GM12878 (cell line): ENCODE measurements at places on chromosomes 5 and 9.

GRCh38 chr9:72203205-72203803, 54.1 kb downstream of the GDA start:
- no peak for DNase-seq

DNA sequence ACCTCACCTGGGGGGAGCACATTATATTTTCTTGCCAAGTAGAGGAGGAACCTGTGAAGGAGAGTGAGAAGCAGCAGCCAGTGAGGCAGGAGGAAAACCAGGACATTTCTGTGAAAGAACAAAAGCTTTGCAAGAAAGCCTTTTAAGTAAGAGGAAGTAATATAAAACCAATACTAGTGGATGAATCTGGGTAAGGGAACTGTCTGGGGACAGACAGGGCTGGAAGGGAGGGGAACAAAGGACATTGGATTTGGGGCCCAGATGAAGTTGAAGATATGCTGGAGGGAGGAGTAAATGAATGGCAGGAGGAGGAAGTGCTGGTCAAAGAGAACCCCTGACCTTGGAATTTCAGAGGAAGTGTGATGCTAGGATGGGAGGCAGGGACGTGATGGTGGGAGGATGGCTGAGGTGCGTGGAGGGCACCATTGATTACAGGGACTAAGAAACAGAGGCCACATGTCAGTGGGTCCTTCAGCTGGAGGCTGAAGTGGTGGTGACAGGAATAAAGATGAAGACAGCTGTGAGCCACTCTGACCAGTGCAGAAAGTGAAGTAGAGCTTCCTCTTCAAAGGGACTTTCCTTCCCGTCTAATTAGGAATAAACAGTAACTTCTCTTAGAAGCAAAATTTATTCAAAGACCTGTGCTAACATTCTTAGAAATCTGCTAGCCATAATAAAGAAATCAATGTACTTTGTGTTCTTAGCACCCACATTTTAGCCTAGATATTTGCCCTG, 43.5 kb upstream of the FABP6 start:
- DNase-seq, result no peak

DNA sequence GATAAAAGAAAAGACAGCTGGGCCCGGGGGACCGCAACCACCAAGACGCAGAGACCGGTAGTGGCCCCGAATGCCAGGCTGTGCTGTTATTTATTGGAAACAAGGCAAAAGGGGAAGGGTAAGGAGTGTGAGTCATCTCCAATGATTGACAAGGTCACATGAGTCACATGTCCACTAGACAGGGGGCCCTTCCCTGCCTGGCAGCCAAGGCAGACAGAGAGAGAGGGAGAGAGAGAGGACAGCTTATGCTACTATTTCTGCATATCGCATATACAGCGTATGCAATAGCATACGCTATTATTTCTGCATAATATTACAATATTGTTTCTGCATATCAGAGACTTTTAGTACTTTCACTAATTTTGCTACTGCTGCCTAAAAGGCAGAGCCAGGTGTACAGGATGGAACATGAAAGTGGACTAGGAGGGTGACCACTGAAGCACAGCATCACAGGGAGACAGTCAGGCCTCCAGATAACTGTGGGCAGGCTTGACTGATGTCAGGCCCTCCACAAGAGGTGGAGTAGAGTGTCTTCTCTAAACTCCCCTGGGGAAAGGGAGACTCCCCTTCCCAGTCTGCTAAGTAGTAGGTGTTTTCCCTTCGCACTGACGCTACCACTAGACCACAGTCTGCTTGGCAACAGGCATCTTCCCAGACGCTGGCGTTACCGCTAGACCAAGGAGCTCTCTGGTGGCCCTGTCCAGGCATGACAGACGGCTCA, 50.3 kb downstream of the RFX3 start:
- peak; percentile 78 for DNase-seq

GRCh38 chr5:14281746-14282181, 138.6 kb downstream of the TRIO start:
- no peak for DNase-seq

- no peak for DNase-seq
Observed at GRCh38 chr9:38337181-38337580, 55.3 kb upstream of the ALDH1B1 start.

GRCh38 chr5:17269201-17269600, 51.8 kb downstream of the BASP1 start:
- no peak for DNase-seq

- DNase-seq, result no peak
Observed at GRCh38 chr9:93132946-93133680, 938 bp downstream of the NINJ1 start.

GRCh38 chr9:10255758-10256157, 357.0 kb downstream of the PTPRD start:
- DNase-seq, result no peak

GRCh38 chr9:35826071-35826701, 2.3 kb downstream of the FAM221B start:
- peak; percentile 69 for DNase-seq

DNA sequence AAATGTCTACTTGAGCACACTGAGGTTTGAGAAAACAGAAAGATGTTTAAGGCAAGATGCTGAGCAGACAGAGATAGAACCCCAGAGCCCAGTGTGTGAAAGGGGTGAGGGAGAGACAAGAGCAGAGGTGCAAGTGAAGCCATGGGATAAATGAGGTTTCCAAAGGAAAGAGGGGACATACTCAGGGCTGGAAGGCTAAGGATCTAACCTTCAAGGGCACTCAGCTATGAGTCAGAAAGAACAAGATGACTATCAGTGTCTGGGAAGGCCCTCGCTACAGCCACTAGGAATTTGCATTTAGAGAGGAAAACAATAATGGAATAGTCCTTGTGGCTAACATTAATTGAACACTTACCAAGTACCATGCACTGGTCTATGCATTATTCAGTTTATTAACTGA, 113.7 kb downstream of the HTR4 start:
- DNase-seq, result no peak

DNA sequence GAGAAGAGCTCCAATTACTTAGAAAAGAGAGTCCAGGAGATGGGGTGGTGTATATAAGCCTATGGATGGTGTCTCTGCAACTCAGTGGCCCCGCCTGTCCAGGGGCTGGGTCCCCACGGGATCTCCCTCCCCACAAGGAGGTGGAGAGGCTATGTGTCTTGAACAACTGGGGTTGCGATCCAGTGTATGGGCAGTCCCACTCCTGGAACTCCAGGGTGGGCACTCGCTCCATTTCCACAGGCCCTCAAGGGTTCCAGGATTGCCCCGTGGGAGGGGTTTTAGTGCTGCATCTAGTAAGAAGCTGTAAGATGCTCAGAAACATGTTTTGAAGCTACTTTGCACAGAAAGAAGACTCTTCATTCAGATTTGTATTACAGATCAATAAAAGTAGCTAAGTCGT, 558 bp upstream of the SMAD5 start:
- no peak for DNase-seq

DNA sequence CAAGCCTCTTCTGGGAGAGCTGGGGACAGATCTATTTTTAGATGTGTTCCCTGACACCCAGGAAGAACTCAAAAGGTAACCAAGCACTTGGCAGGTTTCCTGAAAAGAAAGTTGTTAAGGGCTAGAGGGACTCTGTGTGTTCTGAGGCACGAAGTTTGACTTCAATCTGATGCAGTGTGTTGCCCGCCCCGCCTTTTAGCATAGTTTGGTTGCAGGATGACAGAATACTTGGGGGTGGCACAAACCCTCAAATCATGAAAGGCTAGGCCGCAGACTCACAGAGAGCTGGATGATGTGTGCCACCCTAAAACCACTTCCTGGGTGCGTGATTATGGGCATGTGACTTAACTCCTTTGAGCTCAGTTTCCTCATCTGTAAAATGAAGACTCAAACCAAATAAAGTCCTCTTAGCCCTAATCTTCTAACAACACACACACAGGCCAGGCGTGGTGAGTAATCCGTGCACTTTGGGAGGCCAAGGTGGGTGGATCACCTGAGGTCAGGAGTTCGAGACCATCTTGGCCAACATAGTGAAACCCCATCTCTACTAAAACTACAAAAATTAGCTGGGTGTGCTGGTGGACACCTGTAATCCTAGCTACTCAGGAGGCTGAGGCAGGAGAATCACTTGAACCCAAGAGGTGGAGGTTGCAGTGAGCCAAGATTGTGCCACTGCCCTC, 12.8 kb upstream of the NDFIP1 start:
- DNase-seq, result peak; percentile 8

DNA sequence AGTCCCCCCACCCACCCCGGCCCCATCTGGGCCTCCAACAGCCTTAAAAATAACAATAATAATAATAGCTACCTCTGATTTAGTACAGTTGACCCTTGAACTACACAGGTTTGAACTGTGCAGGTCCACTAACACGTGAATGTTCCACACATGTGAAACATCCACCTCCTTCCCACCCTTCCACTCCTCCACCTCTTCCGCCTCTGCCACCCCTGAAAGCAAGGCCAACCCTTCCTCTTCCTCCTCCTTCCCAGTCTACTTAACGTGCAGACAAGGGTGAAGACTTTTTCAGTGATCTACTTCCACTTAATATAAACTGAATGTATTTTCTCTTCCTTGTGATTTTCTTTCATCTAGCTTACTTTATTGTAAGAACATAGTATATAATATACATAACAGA, 10.8 kb downstream of the PDGFRB start:
- no peak for DNase-seq

DNA sequence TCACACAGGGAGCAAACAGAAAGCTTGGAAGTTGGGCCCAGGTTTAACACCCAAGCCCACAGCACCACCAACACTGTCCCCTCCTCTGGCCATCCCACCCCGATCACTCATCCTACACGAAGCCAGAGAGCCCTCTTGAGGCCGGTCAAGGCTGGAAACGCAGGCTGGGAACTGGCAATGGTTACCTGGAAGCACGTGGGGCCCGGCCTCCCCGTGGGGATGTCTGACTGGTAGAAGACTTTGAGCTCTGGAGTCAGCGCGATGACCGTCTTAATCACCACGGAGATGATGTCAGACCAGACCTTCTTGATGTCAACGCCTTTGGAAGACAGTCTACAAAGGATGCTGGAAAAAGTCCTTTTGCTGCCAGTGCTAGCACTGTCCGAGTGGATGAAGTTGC, 104.1 kb downstream of the TTLL11 start:
- DNase-seq, result no peak

DNA sequence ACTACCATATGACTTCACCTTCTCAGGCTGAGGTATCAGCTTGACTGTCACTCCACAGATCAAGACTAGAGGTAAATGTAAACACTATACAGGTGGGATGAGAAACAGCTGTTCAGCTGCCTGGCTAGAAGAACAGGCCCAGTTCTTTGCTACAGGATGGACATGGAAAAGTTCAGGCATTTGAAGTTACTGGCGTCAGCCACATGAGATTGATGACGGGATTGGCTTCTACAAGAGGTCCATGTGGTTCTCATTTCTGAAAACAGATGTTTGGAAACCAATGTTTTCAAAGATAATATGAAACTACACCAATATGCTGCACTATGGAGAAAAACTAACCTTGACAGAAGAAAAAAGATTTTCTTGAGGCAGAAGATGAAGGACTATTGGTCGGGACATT, 324.1 kb downstream of the CDH10 start:
- no peak for DNase-seq

- DNase-seq, result no peak
Observed at GRCh38 chr9:37966412-37967013, 62.6 kb upstream of the SLC25A51 start.

GRCh38 chr9:70229026-70229425, 29.8 kb upstream of the SMC5 start:
- no peak for DNase-seq

GRCh38 chr5:112179290-112179689, 239.8 kb downstream of the EPB41L4A start:
- DNase-seq, result no peak

DNA sequence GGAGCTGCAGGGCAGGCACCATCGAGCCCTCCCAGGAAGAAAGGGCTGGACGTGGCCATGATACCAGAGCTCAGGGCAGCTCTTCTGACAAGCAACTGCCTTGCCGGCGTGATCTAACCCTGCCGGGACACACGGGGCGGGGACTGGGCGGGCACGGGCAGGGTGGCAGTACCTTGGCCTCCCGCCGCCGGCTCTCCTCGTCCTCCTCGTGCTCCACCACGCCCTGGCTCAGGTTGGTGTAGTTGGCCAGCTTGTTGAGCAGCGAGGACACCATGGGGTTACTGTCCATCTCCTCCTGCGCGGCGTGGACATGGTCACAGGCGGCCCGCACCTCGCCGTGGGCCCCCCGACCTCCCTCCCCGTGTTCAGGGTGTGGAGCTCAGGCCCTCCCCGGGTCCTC, 18.5 kb downstream of the SLC12A7 start:
- no peak for DNase-seq

- no peak for DNase-seq
Observed at GRCh38 chr9:76316069-76316468, 78.2 kb downstream of the RFK start.

DNA sequence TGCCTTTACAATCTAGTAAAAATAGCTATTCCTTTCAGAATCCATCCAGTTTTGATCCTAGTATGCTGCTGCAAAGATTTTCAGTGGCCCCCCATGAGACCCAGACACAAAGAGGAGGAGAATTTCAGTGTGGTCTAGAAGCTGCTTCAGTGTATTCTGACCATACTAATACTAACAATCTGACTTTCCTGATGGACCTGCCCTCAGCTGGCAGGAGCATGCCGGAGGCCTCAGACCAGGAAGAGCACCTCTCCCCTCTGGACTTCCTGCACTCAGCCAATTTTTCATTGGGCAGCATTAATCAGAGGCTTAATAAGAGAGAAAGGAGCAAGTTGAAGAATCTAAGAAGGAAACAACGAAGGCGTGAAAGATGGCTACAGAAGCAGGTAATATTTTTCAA, 48.5 kb downstream of the RNF180 start:
- DNase-seq, result no peak

DNA sequence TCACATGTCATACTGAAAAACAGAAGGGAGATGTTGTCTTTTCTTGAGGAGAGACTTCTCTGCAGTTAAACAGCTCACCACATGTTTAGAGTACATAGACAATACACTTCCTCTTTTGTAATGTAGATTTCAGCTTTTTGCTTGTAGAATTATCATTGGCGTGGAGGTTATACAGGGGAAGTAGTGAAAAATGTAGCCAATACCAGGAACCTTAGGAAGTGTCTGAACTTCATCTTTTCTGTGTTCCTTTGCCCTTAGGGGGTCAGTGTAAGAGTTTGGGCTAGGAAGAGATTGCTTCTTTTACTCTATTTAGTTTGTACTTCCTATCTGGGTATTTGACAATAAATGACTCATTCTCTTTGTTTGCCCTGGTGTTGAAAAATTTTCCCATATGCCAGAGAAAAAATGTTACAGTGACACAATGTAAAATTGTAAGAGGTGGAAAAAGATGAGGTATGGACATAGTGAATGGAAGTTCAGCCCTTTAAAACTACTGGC, 21.0 kb upstream of the CDKN2B start:
- no peak for DNase-seq

DNA sequence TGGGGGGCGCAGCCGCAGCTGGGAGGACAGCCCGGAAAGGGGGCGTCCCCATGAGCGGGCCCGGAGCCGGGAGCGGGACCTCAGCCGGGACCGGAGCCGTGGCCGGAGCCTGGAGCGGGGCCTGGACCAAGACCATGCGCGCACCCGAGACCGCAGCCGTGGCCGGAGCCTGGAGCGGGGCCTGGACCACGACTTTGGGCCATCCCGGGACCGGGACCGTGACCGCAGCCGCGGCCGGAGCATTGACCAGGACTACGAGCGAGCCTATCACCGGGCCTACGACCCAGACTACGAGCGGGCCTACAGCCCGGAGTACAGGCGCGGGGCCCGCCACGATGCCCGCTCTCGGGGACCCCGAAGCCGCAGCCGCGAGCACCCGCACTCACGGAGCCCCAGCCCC, 47.0 kb downstream of the TJP2 start:
- DNase-seq, result no peak
